ENCODE measurements at places on chromosomes 7 and 10.

DNA sequence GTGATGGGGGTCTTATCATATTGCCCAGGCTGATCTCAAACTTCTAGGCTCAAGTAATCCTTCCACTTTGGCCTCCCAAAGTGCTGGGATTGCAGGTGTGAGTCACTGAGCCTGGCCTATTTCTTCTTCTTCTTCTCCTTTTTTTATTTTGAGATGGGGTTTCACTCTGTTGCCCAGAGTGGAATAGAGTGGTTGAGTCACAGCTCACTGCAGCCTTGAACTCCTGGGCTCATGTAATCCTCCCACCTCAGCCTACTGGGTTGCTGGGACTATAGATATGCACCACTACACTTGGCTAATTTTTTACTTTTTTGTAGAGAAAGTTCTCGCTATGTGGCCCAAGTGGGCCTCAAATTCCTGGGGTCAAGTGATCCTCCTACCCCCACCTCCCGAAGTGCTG, 124.3 kb downstream of the SKIDA1 start:
- DNase-seq = no peak

DNA sequence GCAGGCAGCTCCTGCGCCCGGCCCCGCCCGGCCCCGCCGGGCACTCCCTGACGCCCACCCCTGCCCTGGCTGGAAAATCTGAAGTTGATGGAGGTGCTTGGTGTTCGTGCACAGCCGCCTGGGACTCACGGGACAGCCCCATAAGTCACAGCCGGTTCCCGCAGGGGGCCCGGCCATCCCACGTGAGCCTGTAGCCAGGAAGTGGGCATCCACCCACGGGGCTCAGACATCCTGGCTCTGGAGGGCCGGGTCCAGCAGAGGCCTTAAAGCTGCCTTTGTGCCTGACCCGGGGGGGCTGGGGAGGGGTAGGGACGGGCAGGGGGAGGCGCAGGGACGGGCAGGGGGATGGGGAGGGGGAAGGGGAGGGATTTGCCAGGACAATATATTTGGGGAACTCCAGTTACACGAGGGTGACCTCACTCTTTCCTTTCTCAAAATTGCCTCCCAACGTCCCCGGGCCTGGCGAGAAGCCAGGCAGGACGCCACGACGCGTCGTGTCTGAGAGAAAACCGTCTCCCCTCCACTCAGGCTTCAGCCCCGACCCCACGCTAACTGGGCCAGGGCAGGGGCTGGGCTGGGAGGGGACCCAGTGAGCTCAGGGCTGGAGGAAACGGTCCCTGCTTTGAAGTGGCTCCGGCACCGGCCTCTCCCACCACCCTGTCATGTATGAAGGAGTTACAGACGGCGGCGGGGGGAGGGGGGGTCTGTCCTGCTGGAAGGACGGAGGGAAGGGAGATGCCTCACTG, 82.1 kb upstream of the PDGFA start:
- no peak for DNase-seq

DNA sequence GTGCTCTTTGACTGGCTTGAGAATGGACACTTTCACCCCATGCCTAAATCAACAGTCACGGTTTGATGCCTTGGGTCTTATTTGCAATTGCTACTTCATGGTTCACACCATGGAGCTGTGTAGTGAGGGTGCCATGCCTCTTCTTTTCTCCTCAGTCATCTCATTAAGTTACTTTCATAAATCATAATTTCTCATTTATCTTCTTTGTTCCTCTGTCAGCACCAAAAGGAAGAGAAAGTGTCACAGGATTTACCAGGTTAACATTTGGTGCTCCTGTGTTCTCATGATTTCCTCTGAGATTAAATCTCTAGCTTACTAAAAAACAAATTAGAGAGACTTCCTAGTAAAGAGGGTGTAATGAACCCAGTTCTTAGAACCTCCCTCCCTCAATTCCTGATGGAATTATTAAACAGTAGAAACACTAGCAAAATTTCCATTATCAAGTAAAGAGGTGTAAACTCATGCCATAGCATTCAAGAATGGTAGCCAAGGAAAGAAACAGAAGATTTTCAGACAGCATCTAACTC, 75.7 kb downstream of the RAMP3 start:
- no peak for DNase-seq

DNA sequence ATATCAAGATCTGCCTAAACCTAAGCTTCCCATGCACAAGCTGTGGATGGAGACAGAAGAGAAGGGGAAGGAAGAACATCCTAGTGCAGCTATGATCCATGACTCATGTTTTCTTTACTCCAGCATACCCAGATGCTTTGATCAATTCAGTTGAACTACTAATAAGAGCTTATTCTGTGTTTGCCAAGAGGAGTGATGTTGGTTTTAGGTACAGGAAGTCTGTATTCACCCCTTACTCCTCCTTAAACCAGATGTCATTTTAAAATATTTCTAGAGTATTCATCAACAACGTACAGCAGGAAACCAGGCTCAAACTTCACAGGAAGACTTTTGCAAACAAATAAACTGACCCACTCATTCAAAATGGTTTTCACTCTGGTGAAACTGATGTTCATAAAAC, 29.2 kb downstream of the PANK1 start:
- DNase-seq = no peak

DNA sequence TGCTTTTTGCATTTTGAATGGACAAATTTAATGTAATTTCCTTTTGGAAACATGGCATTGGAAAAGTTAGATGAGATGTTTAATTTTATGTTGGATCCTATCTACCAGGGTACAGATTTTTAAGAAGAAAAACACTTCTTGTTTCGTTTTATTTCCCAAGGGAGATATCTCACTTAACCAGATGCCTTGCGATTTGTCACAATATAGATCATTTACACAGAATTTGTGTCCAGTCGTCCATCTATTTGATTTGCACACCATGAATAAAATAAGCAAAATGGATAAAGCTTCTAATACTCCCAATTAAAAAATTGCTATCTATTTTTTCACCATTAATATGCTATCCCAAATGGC, 25.7 kb downstream of the HDAC9 start:
- DNase-seq = no peak

GRCh38 chr10:69630651-69631400, 779 bp downstream of the FAM241B start:
- no peak for DNase-seq

DNA sequence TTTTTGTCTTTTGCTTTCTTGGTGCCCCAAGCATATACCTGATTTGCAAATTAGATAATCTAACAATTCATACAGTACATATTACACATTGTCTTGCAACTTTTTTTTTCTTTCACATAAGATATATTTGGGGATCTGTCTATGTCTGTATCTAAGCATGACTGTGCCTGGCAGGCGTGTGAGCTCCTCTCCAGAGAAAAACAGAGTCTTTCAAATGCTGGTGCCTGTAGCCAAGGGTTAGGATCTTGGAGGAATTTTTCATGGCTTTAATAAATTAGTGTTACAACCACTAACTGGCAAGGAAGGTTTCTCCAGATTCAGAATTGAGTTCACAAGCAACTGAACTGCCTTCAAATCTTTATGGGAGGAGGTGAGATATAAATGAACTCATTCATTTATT, 14.8 kb upstream of the SLF2 start:
- no peak for DNase-seq

GRCh38 chr7:50431722-50432305, 18.3 kb downstream of the FIGNL1 start:
- DNase-seq = no peak

DNA sequence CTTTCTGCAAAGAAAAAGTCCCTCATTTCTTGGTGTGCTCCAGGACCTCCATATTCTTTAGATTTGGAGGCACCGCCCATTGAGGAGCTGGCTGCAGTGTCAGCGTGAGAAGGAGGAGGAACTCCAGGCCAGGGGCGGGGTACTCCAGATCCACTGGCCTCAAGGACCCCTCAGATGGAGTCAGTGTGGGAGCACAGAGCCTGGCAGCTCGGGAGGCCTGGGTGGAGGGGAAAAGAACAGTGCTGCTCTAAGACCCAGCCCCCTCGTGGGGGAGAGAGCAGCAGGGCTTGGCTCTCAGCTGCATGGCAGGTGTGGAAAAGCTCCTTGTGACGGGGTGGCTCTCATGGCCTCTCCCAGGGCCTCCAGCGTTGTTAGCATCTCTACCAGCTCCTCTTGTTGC, 70.5 kb downstream of the ITGB1 start:
- no peak for DNase-seq

- DNase-seq = no peak
Measured at GRCh38 chr10:19634163-19634562, 182.1 kb upstream of the PLXDC2 start.

DNA sequence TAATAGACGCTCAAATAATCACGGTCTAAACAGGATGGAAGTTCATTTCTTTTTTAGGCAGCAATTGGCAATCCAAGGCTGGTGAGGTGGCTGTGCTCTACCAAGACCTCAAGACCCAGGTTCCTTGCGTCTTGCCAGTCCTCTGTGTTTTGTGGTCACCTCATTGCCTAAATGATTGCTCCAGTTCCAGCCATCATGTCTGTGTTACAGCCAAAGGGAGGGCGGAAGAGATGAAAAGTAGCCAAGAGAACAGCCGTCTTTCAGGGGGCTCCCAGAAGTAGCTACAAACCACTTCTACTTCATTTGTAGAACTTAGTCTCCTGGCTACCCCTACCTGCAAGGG, 19.2 kb upstream of the C10orf67 start:
- no peak for DNase-seq

DNA sequence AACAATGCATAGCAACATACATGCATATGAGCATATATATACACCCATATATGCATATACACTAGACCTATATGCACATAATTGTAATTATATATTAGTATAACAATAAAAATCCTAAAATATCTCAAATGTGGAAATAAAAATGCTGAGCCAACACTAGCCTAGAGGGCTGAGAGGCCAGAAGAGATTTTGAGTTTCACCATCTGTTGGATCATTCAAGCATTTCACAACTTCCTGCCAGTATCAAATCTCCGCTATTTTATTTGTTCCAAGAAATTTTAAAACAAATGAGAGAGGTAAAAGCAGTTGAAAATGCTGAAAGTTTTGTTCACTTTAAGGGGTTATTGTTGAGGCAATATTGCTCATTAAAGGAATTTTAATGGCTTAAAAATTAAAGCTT, 187.0 kb downstream of the PCDH15 start:
- DNase-seq = no peak

GRCh38 chr7:116093516-116094301, 63.1 kb upstream of the TFEC start:
- no peak for DNase-seq

- no peak for DNase-seq
Measured at GRCh38 chr10:89064748-89065147, 74.2 kb downstream of the FAS start.

DNA sequence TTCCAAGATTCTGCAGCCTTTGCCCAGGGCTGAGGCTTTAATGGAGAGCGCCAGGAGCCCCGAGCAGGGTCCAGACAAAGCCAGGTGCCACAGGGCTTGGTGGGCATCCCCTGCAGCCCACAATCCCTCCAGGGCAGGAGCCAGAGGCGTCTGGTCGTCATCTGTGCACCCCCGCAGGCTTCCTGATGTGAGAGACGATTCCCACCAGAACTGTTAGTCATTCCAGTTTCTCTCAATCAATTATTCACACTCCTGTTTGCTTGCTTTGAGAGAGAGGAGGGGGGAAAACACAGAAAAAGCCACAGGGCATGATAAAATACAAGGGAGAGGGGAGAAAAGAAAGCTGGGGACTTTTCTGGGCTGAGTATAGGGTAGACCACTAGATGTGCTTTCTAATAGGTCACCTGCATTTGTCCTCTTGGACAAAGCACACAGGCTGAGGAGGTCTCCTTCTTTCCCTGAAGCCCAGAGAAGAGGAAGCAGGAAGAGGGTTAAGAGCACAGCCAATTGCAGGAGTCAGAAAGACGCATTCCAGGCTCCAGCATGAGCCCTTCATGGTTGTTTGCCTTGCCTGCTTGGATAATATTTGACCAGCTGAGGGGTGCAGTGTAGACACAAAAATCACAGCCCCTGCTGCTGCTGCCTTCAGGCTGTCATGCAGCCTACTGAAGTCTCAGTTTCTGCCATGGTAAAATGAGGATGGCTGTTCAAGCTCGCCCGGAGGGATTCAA, 194.4 kb downstream of the PLXNA4 start:
- no peak for DNase-seq

DNA sequence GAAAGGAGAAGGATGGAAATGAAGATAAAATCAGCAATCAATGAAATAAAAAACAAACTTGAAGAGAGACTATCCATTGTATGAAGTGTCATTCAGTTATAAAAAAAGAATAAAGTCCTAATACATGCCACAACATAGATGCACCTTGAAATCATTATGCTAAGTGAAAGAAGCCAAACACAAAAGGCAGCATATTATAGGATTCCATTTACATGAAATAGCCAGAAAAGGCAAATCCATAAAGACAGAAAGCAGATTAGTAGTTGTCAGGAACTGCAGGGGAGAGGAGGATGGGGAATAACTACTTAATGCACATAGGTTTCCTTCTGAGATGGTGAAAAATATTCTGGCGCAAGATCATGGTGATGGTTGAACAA, 6.6 kb upstream of the PON1 start:
- DNase-seq = no peak

GRCh38 chr7:121752706-121753105, 120.3 kb upstream of the PTPRZ1 start:
- peak; percentile 1 for DNase-seq

DNA sequence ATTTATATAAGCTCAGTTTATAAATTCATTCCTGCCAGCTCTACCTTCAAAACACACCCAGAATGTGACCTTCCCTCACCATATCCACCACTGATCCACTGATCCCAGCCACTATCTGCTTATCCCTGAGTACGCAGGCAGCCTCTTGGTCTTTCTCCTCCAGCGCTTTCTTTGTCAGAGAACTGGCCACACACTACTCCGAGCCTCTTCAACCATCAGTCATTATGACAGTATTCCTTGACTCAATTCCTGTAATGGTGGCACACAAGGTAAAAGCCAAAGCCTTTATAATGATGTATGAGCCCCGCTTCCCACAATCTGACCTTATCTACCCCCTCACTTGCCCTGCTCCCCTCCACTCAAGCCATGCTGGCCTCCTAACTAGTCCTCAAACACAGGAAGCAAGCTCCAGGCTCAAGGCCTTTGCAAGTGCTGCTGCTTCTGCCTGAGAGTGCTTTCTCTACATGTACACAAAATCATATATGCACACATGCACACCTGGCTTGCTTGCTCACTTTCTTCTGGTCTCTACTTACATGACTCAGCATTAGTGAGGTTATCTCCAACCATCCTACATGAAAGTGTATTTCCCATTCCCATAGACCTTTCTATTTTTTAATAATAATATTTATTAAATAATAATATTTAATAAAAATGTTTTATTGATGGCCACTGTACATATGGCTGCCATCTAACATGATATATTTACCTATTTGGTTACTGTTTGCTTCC, 150.4 kb upstream of the FEZF1 start:
- no peak for DNase-seq

DNA sequence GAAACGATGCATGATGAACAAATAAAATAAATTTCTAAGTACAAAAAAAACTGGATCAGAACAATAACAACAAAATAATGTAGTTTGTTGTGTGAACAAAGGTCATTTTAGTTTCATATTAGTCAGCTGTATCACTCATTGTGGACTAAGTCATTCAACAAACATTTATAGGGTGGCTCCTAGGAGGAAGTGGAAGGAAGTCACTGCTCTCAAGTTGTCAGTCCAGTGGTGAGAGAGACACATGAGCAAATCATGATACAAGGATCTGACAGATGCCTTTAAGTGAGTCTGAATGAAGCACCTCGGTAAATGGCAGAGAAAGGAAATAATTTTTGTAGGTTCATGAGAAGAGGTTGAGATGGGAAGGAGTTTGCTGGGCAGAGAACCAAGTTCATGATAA, 56.8 kb downstream of the EPDR1 start:
- DNase-seq = no peak
